Progenitor cell of endocrine pancreas (in vitro differentiated cells): ENCODE measurements at places on chromosomes 16 and 17.

- peak overlapping the region; percentile 86 for H3K4me3 ChIP-seq
- no peaks in the 10 kb centered on the region for H3K27me3 ChIP-seq
- DNase-seq = no peak
- no peaks in the 10 kb centered on the region for H3K36me3 ChIP-seq
- H3K4me1 ChIP-seq = peaks cover 31% of the 10 kb centered on the region
- H3K27ac ChIP-seq = peak overlapping the region; percentile 97
Observed at GRCh38 chr16:21600031-21600773, 825 bp downstream of the METTL9 start.

GRCh38 chr17:57976594-57976993 is 11.5 kb downstream of the VEZF1 start:
- no peak for DNase-seq
- H3K36me3 ChIP-seq = peaks cover 42% of the 10 kb centered on the region
- H3K4me3 ChIP-seq = no peak overlapping the region
- peaks cover 20% of the 10 kb centered on the region for H3K4me1 ChIP-seq
- H3K27ac ChIP-seq = no peak overlapping the region

DNA sequence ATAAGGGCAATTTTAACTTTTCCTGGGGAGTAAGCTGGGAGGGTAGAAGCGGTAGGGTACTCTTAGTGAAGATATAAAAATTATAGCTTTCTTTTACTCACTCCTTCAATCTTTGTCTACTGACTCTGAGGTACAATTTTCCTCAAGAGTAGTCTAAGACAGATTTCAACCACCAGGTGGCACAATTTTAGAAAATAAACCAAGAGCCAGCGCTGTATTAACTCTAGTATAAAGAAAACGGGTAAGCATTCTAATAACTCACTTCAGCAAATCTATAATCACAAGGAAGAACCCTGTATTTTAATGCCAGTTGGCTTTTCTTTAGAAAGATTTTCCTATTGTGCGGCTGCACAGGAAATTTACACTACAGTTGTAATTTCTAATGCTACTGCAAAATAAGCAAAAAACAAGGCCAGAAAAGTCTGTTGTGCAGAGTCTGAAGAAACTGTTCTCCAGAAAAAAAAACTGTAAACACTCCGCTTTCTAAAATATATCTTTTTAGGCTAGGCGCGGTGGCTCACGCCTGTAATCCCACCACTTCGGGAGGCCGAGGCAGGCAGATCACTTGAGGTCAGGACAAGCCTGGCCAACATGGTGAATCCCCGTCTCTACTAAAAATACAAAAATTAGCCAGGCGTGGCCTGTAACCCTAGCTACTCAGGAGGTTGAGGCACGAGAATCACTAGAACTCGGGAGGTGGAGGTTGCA is 1.9 kb downstream of the CMC2 start:
- H3K4me3 ChIP-seq = peak overlapping the region; percentile 70
- DNase-seq = no peak
- peaks cover 19% of the 10 kb centered on the region for H3K4me1 ChIP-seq
- H3K36me3 ChIP-seq = peaks cover 1% of the 10 kb centered on the region

- DNase-seq = no peak
- H3K36me3 ChIP-seq = no peaks in the 10 kb centered on the region
Observed at GRCh38 chr16:57137566-57138273, 45.3 kb downstream of the CPNE2 start.

- no peaks in the 10 kb centered on the region for H3K4me1 ChIP-seq
- no peak overlapping the region for H3K27ac ChIP-seq
- H3K27me3 ChIP-seq = peaks cover 26% of the 10 kb centered on the region
- peak; percentile 30 for DNase-seq
- H3K36me3 ChIP-seq = no peaks in the 10 kb centered on the region
- H3K4me3 ChIP-seq = no peak overlapping the region
Observed at GRCh38 chr16:6573577-6573976, 759.1 kb upstream of the RBFOX1 start.

- peaks cover 9% of the 10 kb centered on the region for H3K27me3 ChIP-seq
- DNase-seq = peak; percentile 48
- H3K36me3 ChIP-seq = peaks cover 4% of the 10 kb centered on the region
- H3K4me3 ChIP-seq = no peak overlapping the region
Observed at GRCh38 chr17:75105126-75106080, 4.4 kb upstream of the ARMC7 start.

- H3K4me3 ChIP-seq = no peak overlapping the region
- H3K27ac ChIP-seq = no peak overlapping the region
- no peaks in the 10 kb centered on the region for H3K36me3 ChIP-seq
- no peak for DNase-seq
- peaks cover 24% of the 10 kb centered on the region for H3K4me1 ChIP-seq
- H3K27me3 ChIP-seq = peaks cover 38% of the 10 kb centered on the region
Observed at GRCh38 chr17:40059729-40060475, 2.9 kb upstream of the THRA start.

DNA sequence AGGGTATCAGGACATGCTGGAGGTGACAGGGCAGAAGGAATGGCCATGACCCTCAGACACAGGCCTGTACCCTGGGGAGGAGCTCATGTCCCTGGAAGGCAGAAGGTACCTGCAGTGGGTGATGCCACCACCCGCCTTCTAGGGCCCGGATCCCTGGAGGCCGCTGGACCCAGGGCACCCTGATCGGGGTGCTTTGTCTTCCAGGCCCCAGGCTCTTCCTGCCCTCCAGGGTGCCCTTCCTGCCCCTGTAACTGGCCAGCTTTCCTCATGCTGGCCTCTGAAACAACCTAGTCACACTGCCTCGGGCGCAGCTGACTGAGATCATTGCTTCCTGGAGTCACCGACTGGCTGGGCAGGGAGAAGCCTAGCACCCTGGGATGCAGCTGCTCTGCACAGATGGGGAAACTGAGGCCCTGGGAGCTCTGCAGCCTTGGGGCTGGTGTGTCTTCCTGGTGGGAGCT is 5.8 kb downstream of the ADCY7 start:
- no peak for DNase-seq
- no peak overlapping the region for H3K27ac ChIP-seq
- H3K27me3 ChIP-seq = no peaks in the 10 kb centered on the region
- no peak overlapping the region for H3K4me3 ChIP-seq

DNA sequence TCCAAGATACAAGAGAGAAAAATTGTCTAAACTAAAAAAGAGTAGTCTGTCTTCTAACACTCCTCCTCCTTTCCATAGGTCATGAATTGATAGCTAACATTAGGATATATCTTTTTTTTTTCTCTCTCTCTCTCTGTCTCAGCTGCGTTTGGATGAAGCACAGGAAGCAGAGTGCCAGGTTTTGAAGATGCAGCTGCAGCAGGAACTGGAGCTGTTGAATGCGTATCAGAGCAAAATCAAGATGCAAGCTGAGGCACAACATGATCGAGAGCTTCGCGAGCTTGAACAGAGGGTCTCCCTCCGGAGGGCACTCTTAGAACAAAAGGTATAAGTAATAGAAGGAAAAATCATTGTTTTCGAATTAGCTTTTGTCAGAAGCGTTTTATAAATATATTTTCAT is 32.9 kb downstream of the ABHD15 start:
- peaks cover 36% of the 10 kb centered on the region for H3K36me3 ChIP-seq
- H3K4me1 ChIP-seq = no peaks in the 10 kb centered on the region
- no peak overlapping the region for H3K4me3 ChIP-seq
- H3K27me3 ChIP-seq = no peaks in the 10 kb centered on the region

DNA sequence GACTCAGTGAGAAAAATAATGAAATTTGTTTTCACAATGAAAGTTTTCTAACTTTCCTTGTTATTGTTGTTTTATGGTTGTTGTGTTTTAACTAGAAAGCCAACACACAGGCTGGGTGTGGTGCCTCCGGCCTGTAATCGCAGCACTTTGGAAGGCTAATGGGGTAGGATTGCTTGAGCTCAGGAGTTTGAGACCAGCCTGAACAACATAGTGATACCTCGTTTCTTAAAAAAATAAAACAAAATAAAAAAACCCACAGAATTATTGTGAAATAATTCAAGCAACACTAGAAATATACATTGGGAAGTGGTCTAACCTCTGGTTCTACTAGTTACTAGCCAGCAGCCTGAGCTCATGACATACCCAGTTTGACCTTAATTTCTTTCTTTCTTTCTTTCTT is 630 bp downstream of the MILR1 start:
- no peak overlapping the region for H3K27ac ChIP-seq
- no peak overlapping the region for H3K4me3 ChIP-seq
- H3K4me1 ChIP-seq = no peaks in the 10 kb centered on the region
- no peaks in the 10 kb centered on the region for H3K36me3 ChIP-seq

- peaks cover 38% of the 10 kb centered on the region for H3K27me3 ChIP-seq
- H3K27ac ChIP-seq = no peak overlapping the region
- no peak overlapping the region for H3K4me3 ChIP-seq
- H3K36me3 ChIP-seq = no peaks in the 10 kb centered on the region
- DNase-seq = no peak
Observed at GRCh38 chr16:85176541-85177447, 64.5 kb upstream of the CIBAR2 start.

- H3K4me1 ChIP-seq = no peaks in the 10 kb centered on the region
- DNase-seq = no peak
- H3K36me3 ChIP-seq = no peaks in the 10 kb centered on the region
- H3K27me3 ChIP-seq = peaks cover 8% of the 10 kb centered on the region
Observed at GRCh38 chr16:12881182-12881581, 20.2 kb upstream of the SHISA9 start.

DNA sequence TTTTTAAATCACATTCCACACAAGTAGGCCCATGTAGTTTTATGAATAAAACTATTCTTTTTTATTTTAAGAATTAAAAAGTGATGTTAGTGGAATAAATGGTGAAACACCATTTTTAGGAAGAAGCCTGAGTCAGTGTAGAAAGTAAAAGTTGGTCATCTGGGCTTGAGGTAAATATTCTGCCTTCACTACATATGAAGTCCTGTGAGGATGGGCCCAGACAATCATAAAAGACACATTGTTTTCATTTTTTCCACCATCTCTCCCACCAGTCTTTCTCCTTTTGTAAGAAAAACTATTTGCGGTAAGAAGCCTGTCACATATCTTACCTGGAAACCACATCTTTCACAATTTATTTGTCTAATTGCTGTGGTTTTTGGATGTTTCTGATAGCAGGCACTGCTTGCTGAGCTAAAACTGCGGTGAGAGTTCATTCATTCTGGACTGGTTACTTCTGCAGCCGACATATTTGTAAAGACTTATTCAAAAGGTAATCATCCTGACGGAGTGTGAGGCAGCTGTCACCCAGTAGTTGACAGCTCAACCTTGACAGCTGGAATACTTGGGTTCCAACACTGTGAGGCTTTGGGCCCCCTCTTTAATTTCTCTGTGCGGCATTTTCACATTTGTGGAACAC is 10.6 kb upstream of the RFFL start:
- peak overlapping the region; percentile 91 for H3K27ac ChIP-seq
- no peak for DNase-seq
- H3K27me3 ChIP-seq = no peaks in the 10 kb centered on the region
- no peaks in the 10 kb centered on the region for H3K36me3 ChIP-seq

GRCh38 chr17:5526821-5527598 is 40.6 kb downstream of the MIS12 start:
- peak overlapping the region; percentile 82 for H3K27ac ChIP-seq
- peaks cover 8% of the 10 kb centered on the region for H3K4me1 ChIP-seq
- no peak overlapping the region for H3K4me3 ChIP-seq
- H3K27me3 ChIP-seq = no peaks in the 10 kb centered on the region
- no peak for DNase-seq
- no peaks in the 10 kb centered on the region for H3K36me3 ChIP-seq

GRCh38 chr17:46009681-46010596 is 10.9 kb downstream of the STH start:
- H3K4me3 ChIP-seq = no peak overlapping the region
- no peak overlapping the region for H3K27ac ChIP-seq
- H3K27me3 ChIP-seq = peaks cover 5% of the 10 kb centered on the region
- peaks cover 7% of the 10 kb centered on the region for H3K4me1 ChIP-seq
- no peak for DNase-seq

DNA sequence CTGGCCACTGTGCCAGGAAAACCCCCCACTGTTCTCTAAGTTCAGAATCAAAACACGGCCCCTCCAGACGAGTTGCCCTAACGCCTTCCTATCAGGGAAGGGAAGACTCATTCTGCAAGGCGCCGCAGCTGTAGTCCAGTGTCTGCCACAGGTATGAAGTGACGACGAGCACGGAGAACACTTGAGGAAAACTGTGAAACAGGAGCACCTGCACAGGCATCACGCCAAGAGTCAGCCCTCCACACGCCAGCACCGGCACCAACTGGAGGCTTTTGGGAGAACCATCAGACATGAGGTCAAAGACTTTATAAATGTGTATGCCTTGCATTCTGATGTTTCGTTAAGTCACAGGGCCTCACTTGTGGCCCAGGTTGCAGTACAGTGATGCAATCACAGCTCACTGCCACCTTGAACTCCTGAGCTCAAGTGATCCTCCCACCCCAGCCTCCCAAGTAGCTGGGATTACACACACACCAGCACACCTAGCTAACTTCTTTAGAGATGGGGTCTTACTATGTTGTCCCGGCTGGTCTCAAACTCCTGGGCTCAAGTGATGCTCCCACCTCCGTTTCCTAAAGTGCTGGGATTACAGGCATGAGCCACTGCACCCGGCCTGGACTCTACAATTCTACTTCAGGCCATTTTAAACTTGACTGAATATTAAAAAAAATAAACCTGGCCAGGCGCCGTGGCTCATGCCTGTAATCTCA is 22.9 kb downstream of the KLHDC4 start:
- H3K27ac ChIP-seq = no peak overlapping the region
- no peak overlapping the region for H3K4me3 ChIP-seq
- DNase-seq = no peak
- peaks cover 2% of the 10 kb centered on the region for H3K4me1 ChIP-seq
- H3K27me3 ChIP-seq = no peaks in the 10 kb centered on the region
- H3K36me3 ChIP-seq = peaks cover 16% of the 10 kb centered on the region

DNA sequence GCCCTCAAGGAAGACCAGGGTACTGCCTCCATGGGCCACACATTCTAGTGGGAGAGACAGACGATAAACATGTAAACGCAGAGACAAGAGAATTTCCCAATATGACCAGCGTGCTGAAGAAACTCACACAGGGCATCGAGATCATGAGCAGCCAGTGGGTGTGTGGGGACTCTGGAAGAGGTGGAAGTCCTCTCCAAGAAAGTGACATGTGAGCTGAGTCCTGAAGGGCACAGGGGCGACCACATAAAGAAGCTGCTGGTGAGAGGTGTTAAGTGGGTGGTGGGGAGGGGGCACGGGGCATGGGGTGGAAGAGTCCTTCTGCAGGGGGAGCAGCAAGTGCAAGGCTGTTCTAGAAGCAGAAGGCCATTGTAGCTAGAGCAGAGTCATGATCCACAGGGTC is 21.0 kb upstream of the RAP1GAP2 start:
- peaks cover 15% of the 10 kb centered on the region for H3K27me3 ChIP-seq
- H3K4me3 ChIP-seq = peak overlapping the region; percentile 73
- H3K4me1 ChIP-seq = peaks cover 5% of the 10 kb centered on the region
- DNase-seq = no peak
- no peak overlapping the region for H3K27ac ChIP-seq

DNA sequence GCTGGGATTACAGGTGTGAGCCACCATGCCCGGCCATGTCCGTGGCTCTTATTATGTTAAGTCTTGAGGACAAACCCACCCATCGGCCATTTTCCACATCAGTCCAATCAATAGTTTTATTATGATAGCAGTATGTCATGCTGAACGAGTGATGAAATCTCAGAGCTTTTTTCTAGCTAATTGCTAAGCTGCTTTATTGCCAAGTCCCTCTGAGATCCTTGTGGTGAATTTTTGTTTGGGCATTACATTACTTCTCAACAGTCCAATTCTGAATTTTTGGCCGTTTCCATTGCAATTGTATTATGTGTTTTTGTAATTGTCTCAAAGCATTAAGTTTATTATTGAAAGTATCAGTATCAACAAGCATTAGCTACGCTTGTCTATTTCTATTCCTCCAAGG is 10.9 kb downstream of the RNF112 start:
- no peak for DNase-seq
- no peaks in the 10 kb centered on the region for H3K36me3 ChIP-seq
- H3K27ac ChIP-seq = no peak overlapping the region
- peaks cover 10% of the 10 kb centered on the region for H3K4me1 ChIP-seq
- no peaks in the 10 kb centered on the region for H3K27me3 ChIP-seq

GRCh38 chr16:19175492-19176262 is 7.6 kb downstream of the SYT17 start:
- peak overlapping the region; percentile 24 for H3K27ac ChIP-seq
- DNase-seq = no peak
- H3K27me3 ChIP-seq = peaks cover 26% of the 10 kb centered on the region
- H3K36me3 ChIP-seq = peaks cover 8% of the 10 kb centered on the region
- H3K4me1 ChIP-seq = no peaks in the 10 kb centered on the region
